ENCODE measurements at places on chromosomes 3 and 15.
A peak's percentile ranks its signal among the peaks of the same experiment; 100 is the strongest.

DNA sequence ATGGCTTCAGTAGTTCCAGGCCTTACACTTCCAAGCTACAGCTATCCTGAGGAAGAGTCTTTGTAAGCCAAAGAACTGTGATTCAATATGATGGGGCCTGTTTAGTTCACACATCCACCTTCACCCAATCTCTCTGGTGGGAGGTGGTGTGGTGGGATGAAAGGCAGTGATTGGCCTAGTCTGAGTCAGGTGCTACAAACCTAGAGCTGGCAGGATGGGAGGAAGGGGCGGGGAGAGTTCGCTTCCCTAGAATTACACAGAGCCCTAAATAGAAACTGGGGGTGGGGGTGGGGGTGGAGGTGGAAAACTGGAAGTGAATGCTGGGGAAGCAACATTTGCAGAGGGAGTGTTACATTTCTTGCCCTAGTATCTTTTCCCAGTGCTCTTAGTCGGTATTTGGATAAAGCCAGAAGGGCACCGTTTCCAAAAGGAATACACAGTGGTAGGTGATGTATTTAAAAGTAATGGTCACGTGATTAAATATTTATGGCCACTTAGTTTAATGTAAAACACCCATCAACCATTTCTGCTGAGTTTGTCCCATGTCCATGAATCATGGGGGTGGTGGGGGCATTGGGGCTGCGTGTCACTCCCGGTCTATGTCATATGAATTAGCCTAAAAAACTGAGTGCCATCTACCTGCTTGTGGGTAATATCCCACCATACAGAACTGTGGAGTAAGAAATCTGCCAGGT is 247.6 kb upstream of the PROK2 start:
- peak; percentile 65 for DNase-seq

DNA sequence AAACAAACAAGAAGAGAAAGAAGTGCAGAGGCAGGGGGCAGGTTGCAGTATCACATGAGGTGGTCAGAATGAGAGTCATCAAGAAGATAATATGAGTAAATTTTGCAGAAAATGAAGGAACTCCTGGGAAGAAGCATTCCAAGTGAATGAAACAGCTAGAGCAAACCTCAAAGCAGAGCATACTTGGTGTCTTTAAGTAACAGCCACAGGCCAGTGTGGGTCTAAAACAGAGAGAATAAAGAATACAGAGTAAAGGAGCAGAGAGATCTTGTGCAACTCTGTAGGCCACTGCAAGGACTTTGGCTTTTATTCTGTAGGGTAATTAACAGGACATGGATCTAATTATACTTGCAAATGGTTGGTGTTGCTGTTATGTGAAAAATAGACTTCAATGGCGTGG is 81.3 kb downstream of the STAC start:
- no peak for DNase-seq

GRCh38 chr15:84836844-84837243 is 19.7 kb downstream of the ALPK3 start:
- DNase-seq: no peak

DNA sequence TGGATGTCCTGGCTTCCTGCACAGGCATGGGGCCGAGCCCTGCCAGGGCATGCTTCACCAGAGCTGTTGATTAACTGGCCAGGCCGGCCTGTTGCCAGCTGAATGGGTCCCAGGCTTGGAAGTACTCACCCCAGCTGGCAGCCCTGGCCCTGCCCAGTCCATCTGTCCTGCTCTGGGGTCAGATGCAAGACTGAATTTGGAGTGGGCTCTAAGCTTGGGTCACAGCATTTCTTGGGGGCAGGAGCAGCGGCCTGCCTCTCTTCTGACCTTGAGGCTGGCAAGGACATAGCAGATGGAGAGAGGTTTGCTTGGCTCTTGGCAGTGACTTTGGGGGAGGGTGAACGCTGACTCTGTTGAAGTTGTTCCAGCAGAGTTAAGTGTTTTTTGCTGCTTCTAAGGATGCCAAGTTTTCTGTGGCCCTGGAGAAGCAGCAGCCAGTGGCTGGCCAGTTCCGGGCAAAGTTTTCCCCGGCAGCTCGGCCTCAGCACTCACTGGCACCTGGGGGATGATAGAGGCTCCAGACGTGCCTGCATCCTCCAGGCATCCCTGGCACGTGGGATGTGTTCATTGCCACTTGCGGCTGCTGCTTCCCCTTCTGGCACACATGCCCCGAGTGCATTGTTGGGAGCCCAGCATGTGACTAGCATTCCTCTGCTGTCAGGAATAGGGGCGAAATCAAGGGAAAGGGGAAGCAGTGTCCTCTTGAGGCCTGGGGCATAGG is 22.9 kb downstream of the PDIA5 start:
- DNase-seq: peak; percentile 79

GRCh38 chr15:93278006-93278405 is 189.0 kb upstream of the RGMA start:
- DNase-seq: no peak

GRCh38 chr15:68608206-68608843 is 29.5 kb downstream of the CORO2B start:
- DNase-seq: peak; percentile 75

DNA sequence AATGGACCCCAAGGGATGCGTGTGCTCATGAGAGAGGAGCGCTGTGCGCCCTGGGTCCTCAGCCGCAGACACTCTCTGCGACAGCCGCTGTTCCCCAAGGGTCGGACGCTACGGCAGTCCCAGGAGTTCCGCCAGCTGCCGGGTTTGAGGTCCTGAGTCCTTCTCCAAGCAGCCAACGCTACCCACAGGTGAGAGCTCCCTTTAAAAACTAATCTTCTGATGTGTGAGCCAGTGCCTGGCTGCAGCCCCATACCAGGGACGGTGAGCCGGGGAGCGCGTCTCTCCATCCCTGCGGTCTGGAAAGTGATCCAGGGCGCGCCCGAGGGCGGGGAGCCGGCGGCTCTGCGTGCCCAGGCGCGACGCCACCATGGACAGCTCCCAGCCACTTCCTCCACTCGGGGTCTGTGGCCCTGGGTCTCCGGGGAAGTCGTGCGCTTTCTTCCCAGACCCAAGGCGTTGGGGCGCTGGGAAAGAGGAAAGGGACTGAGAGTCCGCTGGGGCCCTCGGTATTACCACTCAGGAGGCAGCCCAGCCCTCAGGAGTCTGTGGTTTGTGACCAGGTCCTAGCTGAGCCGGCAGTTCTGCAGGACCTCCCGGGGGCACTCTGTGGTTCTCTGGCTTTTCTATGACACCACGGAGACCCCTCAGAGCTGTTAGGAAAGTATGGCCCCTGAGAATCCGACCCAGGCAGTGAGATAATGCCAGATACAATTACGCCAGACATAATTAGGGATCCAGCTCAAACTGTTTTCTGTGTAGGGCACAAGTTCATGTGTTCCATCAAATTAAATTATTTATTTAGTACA is 1.4 kb downstream of the CEMIP start:
- DNase-seq: no peak

DNA sequence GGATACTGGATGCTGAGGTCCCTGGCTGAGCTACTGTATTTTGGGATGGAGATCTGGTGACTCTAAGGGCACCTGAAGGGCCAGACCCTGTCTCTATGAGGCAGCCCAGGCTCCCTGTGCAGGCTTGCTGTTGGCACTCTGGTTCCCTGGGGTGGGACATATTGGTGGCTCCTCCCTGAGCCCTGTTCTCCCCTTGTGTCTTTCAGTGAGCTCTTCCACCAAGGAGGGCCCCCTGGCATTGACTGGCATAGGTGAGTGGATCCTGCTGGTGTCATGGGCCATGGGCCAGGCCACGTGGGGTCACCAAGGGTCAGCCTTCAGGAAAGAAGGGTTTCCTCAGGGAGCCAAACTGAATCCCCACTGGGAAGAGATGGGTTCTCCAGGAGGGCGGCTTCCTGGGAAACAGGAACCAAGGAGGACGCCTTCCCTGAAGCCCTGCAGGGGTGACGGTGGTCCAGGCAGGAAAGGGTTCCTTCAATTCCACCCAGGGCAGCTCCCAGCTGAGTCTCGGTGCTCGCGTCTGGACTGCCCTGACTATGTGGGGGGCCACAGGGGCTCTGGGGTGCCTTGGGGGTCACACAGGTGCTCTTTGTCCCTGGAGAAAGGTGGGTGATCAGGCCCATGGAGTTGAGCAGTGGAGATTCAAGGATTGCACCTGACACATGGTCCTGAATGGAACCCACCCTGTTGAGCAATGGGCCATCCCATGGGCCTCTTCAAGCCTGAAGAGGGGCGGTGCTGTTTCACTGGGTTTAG is 220.4 kb downstream of the SNRPN start:
- no peak for DNase-seq

- no peak for DNase-seq
These were observed 2.1 kb upstream of the RFT1 start for GRCh38 chr3:53132347-53132746.
